Activated CD4-positive, alpha-beta T cell treated with anti-CD3 and anti-CD28 coated beads, Interleukin-2, Interleukin-4, amounts not matched to agents 100 ng/mL and 50 ng/mL, durations not matched to agents 16 hours and 8 hours (primary cell): ENCODE measurements at places on chromosomes 7 and 10.

- DNase-seq, result no peak
These were observed 186.8 kb downstream of the USP6NL start for GRCh38 chr10:11424456-11425295.

GRCh38 chr7:116802746-116803152 lies 59.6 kb upstream of the CAPZA2 start:
- peak; percentile 46 for DNase-seq

GRCh38 chr10:69242852-69243212 lies 22.7 kb downstream of the HKDC1 start:
- no peak for DNase-seq

GRCh38 chr10:90849956-90850749 lies 7.7 kb downstream of the HTR7 start:
- peak; percentile 31 for DNase-seq

- DNase-seq, result no peak
These were observed at the start of gene GRB10 for GRCh38 chr7:50782375-50783208. GRB10 (minus strand) TSS chr7:50782896; CDS start chr7:50732322, 50,574 bp downstream.

DNA sequence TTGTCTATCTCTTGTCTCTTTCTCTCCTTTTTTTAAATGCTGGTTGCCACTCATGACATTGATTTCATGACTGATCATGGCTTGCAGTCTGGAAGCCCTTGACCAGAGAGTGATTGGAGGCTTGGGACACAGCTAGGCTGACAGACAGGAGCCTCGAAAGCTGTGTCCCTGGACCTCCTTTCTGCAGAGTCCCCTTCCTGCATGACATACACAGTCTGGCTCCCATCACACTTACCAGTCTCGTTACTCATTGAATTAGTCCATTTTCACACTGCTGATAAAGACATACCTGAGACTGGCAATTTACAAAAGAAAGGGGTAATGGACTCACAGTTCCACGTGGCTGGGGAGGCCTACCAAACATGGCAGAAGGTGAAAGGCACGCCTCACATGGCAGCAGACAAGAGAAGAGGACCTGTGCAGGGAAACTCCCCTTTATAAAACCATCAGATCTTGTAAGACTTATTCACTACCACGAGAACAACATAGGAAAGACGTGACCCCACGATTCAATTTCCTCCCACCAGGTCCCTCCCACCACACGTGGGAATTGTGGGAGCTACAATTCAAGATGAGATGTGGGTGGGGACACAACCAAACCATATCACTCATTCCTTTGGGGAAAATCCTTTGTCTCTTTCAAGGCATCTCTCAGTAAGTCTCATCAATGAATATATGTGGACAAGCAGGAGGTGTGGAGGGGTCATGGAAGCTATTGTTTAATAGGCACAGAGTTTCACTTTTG lies 102.3 kb downstream of the TBXAS1 start:
- DNase-seq, result no peak

- no peak for DNase-seq
These were observed 675.3 kb downstream of the INHBA start for GRCh38 chr7:41027428-41028115.

DNA sequence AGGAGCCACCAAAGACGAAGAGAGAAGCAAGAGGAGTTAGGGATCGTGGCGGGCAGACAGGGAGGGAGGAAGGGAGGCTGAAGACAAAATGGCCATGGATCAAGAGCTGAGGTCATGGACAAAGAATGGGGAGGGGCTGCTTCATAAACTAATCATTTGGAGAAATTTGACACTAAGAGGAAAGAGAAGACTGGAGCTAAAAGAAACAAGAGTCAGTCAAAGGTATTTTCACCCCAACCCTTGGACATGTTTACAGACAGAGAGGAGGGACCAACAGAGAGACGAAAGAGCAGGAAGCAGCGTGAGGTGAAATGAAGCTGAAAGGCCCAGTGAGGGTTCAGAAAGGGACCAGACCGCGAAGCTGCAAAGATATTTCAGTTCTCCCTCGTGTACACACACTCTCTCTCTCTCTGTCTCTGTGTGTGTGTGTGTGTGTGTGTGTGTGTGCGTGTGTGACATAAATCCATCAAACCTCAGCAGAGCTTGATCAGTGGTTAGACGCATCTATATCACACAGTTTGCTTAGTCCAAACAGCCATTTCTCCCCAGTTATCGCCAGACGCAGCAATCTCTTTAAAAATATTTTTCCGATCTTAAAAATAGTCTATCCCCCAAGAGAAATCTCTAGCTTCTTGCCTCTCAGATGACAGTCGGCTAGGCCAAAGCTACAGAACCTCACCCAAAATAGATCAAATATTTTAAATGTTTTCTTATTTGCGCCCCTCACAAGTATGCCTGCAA lies 12.5 kb upstream of the CALD1 start:
- no peak for DNase-seq

- DNase-seq, result no peak
These were observed 269.3 kb upstream of the TEX47 start for GRCh38 chr7:89064831-89065230.

- DNase-seq, result no peak
These were observed 14.6 kb downstream of the COL26A1 start for GRCh38 chr7:101377189-101377736.

DNA sequence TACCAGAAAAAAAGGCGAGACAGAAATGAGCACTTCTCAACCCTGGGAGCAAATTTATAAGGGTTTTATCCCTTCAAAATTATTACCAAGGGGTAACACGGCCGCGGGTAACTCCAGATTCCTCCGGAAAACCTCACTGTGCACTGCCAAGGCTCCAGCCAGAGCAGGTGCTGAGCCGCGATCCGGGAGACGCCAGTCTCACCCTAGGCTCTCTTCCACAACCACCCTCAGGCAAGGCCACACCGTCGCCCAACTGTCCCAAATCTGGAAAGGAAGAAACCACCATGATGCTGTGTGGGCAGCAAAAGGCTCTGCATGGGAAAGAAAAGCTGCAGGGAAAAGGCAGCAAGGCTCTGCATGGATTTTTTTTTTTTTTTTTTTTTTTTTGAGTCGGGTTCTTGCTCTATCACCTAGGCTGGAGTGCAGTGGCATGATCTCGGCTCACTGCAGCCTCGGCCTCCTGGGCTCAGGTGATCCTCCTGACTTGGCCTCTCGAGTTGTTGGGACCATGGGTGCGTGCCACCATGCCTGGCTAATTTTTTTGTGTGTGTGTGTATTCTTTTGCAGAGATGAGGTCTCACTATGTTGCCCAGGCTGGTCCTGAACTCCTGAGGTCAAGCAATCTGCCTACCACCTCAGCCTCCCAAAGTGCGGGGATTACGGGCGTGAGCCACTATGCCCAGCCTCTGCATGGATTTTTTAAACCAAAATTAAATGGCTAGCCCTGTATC lies 39.0 kb downstream of the MAD1L1 start:
- no peak for DNase-seq

DNA sequence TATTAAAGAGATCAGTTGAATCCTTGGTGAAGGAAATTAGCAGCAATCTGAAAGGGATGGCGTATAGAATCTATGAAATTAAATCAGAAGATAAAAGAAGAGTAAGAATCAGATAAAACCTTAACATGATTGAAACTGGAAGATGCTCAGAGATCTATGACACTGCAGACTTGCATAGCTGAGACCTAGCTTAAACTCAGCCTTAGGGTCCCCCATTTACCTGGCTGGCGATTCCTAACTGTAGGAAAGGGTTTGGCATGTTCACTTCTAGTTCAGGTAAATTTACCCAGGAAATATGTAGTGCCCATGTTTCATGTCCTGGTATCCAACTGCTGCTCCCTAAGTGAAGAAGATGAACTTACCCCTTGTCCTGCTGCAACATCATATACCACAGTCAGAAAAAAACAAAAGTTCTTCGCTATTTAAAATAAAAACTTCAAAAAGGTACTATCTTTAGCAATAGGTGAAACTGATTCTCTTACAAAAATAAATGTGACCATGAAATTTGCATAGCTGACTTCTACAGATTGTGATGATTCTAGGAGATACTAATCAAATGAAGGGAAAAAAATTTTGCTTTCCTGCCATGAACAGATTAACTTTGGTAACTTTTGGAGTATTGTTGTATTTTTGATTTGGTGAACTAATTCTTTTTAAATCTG lies 47.8 kb upstream of the TMEM243 start:
- no peak for DNase-seq

DNA sequence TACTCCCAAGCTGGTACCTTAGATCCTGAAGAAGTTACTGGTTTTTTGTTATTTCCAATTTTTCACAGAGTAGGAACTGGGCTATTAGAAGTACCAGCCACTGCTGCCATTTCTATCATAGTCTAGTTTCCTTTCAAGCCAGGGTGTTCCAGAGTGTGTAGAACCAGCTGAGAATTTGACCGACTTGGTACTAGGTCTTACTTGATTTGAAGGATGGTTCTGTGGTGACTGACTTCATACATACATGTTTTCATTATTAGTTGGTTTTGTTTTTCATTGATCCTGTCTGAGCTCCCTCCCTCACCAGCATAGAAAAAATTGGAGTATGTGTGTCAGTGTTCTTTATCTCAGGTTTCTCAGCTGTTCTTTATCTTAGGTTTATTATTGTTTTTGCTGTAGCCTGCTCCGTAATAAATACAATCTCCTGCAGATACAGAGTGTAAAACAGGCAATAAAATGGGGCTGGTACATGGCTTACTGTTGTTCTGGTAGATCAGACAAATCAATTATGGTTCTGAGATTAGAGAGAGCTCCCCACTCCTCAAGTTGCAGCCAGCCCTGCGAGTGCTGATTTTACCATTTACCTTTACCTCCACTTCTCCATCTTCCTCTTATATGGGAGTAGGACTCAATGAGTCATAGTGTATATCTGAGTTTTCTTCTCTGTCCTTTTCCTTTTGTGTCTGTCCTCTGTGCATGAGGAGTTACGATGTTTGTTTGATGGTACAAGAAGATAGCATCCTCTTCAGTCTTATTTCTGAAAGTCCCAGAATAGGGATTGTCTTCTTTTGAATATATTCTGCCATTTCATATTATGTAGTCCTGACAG lies 122.6 kb downstream of the LRRC4 start:
- DNase-seq, result peak; percentile 19

- DNase-seq, result peak; percentile 80
These were observed 27.2 kb downstream of the IKZF1 start for GRCh38 chr7:50331564-50332208.

- no peak for DNase-seq
These were observed 651 bp downstream of the MYO3A start for GRCh38 chr10:25934621-25935139.
